AG04450 (cell line): ENCODE measurements at places on chromosomes 5 and 9.
A peak's percentile ranks its signal among the peaks of the same experiment; 100 is the strongest.

GRCh38 chr9:98597236-98597771, 111.4 kb downstream of the GABBR2 start:
- DNase-seq = no peak

DNA sequence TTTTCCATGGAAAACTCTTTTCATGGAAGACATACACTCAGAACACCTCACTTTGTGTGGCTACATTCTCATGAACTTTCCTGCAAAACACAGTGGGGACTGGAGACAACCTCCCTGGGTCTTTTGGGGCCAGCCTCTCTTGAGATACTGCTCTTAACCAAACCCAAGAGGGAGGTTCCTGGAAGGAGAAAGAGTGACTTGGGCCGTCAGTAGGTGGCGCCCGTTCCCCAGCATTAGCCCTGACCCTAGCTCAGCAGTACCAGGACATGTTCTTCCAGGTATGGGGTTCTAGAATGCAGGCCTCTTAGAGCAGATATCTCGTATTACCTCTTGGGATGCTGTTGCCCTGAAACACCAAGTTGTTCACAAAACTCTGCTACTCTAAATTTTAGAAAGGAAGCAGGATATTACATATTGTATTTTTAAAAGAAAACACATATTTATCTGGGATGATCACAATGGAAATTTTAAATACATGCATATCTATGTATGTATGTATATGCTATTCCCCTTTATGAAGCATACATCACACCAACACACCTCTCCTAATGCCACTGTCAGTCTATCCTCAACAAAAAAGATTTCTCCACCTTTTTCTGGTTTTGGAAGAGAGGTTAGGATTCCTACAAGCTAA, 15.8 kb upstream of the GLIS3 start:
- DNase-seq = no peak

DNA sequence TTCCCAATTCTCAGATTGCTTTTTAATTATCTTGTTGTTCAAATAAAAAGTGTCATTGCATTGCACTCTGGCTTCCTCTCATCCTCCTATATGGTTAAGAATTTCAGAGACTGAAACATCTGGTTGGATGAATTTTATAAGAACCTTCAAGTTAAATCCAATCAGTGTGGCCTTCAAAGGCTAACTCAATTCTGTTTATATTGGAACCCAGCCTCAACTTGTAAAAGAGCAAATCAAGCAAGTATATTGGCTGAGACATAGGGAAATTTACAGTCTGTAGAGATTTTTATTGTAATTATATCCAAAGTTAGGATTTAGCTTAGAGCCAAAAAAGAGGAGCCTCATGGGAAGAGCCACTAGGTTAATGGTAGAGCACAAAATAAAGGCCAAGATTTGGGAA, 159.9 kb upstream of the FER start:
- no peak for DNase-seq

- DNase-seq = no peak
Observed at GRCh38 chr9:78214492-78214891, 21.4 kb upstream of the CEP78 start.

GRCh38 chr9:91814753-91815152, 135.3 kb downstream of the ROR2 start:
- DNase-seq = no peak

- DNase-seq = no peak
Observed at GRCh38 chr5:55737793-55738192, at the start of gene DDX4. Gene DDX4, plus strand, starts transcription at chr5:55738061. Its CDS starts 903 bp downstream, at chr5:55738964.

- no peak for DNase-seq
Observed at GRCh38 chr9:16401701-16402100, 468.8 kb downstream of the BNC2 start.

DNA sequence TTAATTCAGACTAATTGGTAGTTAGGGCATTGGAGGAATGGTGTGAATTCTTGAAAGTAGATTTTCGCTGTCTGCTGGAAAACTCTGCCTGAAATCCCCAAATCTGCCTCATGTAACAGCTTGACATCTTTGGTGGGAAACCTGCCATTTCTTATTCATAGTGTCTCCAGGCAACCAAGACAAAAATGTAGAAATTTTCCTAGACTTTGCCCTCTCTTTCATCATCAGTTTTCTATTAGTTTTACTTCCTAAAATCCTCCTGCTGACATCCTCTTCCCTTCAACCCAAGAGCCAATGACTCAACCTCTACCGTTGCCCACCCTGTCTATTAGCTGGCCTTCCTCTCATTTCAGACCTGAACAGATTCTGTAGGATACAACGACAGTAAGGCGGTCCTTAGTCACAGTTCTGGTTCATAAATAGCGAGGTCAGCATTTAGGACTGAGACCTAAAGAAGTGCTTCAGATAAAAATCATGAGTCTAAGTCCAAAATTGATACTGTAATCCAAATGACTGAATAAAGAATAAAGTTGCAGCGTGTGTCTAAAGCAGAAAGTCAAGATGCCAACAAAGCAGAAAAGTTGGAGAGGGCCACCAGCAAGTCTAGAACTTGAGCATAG, 133.9 kb downstream of the MUSK start:
- no peak for DNase-seq

DNA sequence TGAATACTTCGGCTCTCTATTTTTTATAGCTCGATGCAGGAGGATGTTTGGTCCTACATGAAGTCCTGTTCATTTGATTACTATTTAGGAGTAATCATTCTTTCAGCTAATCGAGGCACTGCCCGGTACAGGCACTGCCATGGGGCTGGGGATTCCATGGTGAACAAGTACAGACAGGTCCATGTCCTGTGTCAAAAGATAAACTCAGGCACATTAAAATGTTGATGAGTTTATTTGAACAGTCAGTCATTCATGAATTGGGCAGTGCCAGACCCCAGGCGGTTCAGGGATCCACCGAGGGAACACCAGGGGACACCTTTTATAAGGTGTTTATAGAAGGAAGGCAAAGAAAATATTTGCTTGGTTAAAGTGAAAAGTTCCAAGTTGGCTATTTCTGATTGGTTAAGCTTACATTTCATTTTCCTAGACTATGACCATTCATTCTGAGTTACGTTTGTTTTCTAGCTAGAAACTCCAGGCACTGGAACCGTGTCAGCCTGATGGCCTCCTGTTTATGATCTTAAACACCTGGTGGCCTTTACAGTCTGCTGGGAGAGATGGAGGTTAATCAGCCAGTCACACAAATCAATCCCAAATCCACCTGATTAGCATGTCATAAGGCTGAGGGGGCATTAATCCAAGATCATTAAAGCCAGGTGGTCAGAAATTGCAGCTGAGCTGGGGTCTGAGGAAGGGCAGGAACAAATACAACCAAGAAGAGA, 47.0 kb upstream of the TDRD7 start:
- DNase-seq = no peak

DNA sequence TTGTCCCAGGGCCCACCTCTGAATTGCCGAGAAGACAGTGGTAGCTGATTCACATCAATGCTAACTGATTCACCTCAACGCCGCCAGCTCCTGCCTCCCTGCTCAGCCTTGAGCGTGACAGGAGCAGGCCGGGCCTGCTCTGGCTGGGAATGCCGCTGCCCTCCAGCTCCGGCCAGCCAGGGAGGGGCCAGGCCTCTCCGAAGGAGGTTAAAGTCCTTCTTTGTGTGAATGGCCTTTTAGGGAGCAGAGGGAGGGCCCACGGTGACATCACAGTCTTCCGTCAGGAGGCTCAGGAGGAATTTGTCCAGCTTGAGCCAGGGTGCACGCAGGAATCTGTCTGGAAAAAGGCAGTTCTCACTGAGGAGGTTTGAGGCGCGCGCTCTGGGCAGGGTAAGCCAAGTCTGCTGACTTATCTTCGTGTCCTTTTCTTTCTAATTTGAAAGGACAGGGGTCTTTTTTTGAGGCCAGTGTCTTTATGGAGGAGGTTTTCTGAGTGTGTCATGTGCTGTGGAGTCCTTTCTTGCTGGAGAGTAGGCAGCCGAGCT, 82.7 kb downstream of the C9orf152 start:
- DNase-seq = peak; percentile 89

DNA sequence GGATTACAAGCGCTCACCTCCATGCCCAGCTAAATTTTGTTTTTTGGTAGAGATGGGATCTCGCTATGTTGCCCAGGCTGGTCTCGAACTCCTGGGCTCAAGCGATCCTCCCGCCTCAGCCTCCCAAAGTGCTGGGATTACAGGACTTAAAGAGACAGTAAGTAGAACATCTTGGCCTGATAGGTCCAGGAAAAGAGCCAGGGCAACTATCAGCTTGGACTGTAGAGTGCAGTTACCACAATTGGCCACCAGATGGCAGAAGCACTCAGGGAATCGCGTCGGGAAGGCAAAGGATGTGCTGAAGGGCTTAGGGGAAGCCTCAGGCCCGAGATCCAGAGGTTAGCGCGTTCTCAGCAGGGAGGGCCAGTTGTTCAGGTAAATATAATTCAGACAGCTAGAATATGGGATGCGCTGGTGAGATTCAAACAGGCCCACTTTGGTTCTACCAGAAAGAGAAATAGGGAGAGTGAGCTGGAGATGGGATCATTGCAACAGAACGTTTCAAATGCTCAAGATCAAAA, 21.5 kb downstream of the C9orf57 start:
- peak; percentile 61 for DNase-seq

- no peak for DNase-seq
Observed at GRCh38 chr9:12770261-12770660, 4.6 kb upstream of the LURAP1L start.

DNA sequence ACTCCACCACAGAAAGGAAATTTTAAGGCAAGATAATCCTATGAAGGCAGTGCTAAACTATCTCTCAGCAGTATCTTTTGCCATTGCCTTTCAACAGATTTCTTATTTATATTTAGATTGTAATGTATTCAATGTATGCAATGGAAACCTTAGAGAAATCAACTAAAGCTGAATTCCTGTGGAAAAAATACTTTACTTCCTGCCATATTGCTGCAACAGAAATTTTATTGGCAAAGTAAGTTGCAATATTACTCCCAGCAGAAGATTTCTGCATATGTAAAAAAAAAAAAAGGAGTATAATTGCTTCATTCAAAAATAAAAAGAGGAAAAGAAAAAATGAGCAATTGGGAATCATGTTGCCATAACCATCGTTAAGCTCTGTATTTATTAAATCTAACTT, 454.6 kb upstream of the CD180 start:
- DNase-seq = no peak

GRCh38 chr5:179700401-179700918, 1.7 kb downstream of the CANX start:
- DNase-seq = no peak

GRCh38 chr9:20208961-20209371, 413.3 kb downstream of the MLLT3 start:
- no peak for DNase-seq

DNA sequence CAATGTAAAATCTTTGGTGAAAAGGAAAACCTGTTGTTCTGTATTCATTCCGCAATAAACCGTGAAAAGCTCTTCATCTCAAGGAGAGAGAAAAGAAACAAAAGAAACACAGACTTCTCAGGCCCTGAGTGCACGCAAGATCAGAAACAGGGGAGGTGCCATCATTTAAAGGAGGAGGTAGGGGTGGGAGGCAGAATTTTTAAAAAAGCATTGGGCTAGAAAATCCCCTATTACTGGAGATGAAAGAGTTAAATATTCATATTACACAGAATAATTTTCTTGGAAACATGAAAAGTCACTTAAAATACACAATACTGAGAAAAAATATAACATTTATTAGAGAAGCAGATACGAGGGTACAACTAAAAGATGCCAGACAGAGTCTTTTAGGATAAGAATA, 56.3 kb downstream of the USP20 start:
- DNase-seq = no peak

DNA sequence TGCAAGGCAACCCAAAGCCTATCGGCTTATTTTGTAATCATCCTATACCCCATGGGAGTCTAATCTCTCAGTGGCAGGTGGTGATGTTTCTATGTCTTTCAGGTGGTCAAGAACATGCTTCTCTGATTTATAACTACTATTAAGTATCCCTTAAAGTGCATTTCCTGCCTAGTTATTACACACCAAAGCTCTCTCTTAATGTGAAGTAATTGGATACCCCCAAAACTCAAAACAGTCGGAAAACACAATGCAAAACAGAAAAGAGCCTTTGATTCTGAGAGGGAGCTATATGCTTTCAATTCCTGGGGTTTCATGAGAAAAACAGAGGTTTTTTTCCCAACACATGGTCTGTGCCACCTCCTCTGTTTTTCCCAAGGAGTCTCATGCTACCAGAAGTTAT, 416.4 kb downstream of the CSNK1G3 start:
- DNase-seq = no peak

DNA sequence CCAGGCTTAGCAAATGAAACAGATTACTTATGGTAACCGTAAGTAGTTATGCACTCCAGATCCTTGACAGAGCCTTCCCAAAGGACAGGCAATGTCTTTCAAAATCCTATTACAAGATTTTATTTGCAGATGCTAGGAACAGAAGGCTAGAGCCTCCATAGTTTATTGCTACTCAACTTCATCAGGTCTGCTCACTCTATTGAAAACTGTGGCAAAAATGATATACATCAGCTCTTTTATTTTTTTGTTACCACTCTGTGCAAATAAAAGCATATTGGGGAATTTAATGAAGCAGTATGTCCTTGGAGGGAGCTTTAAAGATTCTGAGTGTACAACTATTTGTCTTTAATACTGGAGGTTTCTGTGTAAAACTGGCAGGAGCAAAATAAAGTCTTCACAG, 46.5 kb downstream of the SLC44A1 start:
- DNase-seq = no peak

GRCh38 chr5:149584121-149584520, 2.8 kb downstream of the ARHGEF37 start:
- no peak for DNase-seq

- no peak for DNase-seq
Observed at GRCh38 chr5:1387876-1388275, 43.0 kb upstream of the CLPTM1L start.

DNA sequence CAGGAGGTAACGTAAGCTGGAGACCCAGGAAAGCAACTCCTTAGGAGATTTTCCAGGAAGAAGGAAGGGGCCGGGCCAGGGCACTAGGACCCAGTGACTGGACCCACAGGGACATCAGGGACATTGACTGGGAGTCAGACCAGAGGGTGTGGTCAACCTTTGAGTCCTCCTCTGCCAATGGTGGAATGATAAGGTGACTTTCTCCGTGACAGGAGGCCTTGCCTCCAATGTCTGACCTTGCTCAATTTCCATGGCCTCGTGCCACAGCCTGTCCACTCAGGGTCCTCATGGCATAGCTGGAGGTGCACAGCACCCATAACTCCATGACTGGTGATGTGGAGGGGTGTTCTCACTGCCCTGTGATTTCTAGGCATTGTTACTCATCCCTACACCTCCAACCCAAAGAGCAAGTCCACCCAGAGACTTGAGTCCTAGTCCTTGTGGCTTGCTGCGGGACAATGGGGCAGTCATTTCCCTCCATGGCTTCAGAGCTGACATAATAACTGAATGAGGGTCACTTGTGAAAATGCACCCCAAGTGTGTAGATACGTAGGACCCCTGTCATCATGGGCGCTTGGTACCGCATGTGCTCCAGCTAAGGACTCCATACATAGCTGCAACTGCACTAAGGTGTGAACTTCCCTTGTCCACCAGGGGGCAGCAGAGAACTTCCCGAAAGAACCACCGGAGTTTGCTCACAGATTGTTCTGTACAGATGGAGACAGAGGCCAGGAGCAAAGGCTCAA, 4.1 kb upstream of the AMBP start:
- peak; percentile 74 for DNase-seq
